ENCODE measurements at places on chromosomes 12 and 14.

- DNase-seq, result no peak
These were observed 21.8 kb downstream of the CAPS2 start for GRCh38 chr12:75308279-75308678.

DNA sequence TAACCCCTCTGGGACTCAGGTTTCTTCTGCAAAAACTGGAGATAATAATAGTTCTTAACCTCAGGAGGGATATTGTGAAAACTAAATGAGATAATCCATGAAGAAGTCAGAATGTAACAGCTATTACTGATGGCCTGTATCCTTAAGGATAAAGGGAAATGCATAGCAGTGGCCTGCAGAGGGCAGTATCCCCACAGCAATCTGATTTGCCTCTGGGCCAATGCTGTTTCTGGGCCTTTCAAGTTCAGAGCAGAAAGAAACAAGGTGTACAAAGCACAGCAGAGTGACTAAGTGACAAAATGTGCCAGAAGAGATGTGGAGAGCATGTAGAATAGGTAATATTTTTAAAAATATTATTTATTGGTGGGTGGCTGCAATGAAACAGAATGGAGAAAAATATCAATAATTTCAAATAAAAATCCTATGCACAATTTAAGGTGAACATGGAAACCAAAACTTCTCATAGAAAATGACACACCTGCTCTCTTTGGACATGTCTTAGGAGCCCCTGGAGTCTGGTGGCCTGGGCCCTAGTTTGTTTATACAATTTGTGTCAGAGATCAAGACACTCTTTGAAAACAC, 90.3 kb downstream of the C12orf75 start:
- peak; percentile 66 for DNase-seq

DNA sequence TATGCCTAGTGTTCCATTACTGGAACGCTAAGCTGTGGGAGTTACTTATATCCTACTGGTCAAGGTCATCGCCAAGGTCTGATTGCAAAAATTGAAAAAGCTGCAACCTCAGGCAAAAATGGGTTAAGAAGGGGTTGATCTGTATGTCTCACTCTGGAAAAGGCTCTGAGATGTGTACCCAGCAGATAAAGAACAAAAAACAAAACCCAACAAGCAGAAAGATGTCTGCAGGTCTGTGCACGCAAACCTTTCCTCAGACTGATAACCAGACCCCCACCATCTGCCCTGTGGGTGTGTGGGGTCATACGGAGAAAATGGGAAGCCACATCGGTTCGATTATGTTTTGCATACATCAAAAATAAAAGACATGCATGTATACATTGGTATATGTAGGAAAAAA, 56.4 kb downstream of the TESC start:
- no peak for DNase-seq

DNA sequence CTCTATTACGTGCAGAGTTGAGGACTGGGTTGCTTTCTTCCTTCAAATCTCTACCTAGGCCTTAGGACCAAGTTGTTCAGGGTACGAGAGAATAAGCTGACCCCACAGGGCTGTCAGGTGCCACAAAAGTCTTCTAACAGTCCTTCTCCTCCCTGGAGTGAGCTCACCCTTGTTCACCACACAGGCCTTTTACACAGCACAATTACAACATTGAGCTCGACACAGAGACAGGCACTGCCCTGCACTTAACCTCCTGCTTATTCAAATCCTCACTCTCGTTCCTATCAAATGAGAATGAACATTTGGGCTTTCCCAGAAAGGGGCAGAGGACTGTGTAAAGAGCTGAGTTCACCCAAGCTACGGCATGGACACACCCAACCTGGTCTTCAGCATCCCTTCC, 2.4 kb downstream of the GALNT6 start:
- no peak for DNase-seq

DNA sequence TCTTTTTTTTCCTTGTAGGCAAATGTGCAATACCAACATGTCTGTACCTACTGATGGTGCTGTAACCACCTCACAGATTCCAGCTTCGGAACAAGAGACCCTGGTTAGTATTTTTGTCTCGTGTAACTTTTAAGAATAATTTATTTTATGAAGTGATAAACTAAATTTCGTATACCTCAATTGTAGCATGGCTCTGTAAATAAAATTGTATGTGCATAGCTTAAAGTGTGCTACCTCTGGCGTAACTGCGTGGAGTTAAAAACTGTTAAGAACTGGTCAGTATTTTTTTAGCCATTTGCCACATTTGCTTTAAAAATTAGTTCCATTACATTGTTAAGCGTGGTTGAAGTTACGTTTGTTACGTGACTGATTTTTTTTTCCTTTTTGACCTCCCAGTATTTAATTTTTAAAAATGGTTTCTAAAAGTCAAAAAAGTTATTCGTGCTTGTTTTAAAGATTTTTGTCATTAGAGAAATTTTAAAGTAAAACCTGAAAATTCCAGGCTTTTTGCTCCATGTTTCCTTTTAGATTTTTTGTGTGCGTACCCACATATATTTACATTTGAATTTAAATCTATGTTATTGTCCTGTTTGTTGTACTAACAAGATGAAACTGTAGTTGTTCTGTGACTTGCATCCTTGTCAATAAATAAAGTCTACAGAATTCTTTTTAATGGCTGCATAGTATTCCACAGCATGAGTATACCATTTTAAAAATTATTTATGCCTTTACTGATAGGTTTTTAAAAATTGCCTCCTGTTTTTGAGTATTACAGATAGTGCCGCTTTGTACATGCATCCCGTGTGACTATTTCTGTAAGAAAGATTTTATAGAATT, 1.4 kb downstream of the MDM2 start:
- DNase-seq, result no peak

- DNase-seq, result no peak
These were observed 137.5 kb downstream of the NRXN3 start for GRCh38 chr14:78307671-78308070.

- DNase-seq, result no peak
These were observed 28.1 kb downstream of the BCL7A start for GRCh38 chr12:122049827-122050226.

DNA sequence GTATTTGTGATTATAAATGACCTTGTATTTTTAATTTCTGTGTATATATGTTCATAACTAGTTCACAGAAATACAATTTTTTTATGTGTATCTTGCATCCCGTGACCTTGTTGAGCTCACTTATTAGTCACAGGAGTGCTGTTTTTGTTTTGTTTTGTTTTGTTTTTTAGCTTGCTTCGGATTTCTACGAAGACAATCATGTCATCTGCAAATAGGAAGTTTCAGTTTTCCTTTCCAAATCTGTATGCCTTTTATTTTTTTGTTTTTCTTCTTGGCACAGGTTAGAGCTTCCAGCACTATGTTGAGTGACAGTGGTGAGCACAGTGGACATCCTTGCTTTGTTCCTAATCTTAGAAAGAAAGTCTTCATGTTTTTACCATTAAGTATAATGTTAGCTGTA, 229.2 kb upstream of the GARIN6 start:
- no peak for DNase-seq
